ENCODE measurements at places on chromosomes 2 and 18.

- DNase-seq: no peak
Observed at GRCh38 chr2:196415384-196415783, 224.1 kb upstream of the CCDC150 start.

DNA sequence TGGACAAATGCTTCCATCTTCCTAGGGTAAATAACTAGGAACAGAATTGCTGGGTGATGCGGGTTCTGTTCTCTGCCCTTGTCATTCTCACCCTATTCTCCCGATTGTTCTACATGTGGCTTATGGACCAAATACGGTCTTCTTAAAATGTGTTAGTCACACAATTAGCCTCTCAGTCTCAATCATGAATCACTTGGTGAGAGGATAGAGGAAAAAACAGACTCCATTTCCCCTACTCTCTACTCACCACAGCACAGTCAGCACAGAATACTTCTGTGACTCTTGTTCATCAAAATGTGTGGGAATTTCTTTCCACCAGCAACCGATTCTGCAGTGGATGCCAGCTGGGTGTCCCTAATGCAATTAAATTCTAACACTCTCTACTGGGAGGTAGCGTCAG, 125.2 kb downstream of the SH3BP4 start:
- DNase-seq: peak; percentile 59

DNA sequence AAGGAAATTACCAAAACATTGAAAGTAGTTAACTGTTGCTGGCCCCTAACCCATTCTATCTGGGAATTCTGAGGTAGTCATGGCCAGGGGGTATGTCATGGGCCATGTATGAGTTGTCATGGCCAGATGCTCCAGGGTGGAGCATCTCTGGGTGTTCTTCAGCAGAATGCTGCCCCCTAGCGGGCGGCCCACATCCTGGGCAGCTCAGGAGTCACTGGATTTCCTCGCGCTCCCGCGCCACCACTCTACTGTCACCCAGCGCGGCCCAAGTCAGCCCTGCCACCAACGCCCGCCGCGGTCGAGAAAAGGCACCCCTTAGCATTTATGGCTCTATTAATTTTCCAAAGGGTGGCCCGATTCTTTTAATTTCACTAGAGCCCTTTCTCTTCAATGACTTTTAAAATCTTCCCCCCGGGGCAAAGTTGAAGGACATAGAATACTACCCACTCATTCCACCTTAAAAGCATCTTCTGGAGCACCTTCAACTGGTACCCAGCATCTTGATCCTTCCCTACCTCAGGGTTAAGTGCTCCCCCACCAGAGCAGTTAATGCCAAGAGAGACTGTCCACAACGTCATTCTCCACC, 41.6 kb downstream of the PKDCC start:
- peak; percentile 58 for DNase-seq

DNA sequence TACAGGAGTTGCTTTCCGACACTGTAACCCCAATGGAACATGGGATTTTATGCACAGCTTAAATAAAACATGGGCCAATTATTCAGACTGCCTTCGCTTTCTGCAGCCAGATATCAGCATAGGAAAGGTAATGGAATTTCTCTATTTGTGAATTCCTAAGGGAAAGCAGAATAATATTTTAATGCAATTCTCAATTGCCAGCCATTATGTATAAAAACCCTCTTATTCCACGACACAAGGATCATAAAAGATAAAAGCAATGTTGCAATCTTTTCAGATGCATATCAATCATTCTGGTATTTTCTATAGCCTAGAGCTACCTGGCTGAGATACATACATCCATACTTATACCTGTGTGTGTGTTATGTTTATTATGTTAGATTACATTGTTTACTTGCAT, 31.2 kb downstream of the PTH2R start:
- DNase-seq: no peak

DNA sequence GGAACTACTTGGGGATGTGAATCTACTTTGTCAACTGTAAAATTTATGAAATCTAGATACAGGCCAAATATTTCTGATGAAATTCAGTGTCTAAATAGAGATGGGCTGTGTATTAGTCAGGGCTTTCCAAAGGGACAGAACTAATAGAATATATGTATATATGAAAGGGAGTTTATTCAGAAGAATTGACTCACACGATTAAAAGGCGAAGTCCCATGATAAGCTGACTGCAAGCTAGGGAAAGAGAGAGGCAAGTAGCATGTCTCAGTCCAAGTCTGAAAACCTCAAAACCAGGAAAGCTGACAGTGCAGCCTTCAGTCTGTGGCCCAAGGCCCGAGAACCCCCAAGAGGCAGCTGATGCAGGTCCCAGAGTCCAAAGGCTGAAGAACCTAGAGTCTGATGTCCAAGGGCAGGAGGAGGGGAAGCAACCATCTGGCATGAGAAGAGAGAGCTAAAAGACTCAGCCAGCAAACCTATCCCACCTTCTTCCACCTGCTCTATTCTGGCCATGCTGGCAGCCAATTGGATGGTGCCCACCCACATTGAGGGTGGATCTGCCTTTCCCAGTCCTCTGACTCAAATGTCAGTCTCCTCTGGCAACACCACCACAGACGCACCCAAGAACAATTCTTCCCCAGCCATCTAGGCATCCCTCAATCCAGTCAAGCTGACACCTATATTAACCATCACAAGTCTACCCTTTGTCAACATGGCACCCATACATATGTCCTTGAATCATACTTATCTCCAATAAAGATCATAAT, 29.3 kb upstream of the MEX3C start:
- DNase-seq: no peak

DNA sequence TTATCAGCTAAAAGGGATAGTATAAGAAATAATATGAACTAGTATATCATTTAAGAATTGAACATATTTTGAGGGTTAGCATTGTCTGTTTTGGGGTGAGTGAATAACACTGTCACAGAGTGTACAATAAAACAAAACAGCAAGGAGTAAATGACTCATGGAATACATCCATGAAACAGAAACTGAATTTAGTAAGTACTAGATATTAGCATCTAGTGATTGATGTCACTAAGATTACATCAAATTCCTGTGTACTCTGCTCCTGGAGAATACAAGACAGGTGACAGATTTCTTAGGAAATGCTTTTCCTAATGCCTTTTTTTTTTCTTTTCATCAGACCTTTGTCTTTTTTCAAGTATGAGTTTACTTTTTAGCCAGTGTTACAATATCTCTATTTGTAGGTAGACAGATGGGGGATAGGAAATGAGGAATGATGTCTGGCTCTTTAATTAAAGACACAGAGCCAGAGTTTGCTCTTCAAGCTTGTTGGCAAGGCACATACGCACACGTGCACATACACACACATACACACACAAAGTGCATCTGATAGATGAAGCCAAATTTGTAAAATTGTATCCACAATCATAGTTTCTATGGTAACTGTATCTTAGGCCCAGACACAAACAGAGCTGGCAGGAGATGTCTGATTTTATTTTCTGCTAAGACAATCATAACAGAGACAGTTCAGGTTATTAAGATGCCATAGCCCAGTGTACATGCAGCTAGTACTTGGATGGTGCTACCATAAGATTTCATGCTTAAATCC, 138.2 kb upstream of the NRP2 start:
- peak; percentile 13 for DNase-seq

- DNase-seq: no peak
Observed at GRCh38 chr18:44682871-44683221, 2.2 kb downstream of the SETBP1 start.

DNA sequence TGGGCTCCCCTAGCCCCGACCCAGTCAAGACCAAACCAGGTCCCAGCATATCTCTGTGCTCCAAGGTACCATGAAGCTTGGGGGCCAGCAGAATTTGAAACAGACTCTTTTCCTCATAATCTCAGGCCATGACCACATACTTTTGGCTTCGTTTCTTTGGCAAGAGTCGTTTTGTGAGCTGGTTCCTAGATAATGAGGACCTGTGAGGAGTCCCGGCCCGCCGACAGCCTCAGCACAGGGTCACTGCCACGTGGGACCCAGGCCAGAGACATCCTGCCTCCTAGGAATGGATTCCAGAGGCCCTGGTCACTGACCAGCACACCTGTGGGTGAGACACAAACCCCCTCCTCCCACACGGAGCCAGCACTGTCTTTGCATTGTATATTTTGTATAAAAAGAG, 73.5 kb downstream of the VAPA start:
- DNase-seq: no peak

DNA sequence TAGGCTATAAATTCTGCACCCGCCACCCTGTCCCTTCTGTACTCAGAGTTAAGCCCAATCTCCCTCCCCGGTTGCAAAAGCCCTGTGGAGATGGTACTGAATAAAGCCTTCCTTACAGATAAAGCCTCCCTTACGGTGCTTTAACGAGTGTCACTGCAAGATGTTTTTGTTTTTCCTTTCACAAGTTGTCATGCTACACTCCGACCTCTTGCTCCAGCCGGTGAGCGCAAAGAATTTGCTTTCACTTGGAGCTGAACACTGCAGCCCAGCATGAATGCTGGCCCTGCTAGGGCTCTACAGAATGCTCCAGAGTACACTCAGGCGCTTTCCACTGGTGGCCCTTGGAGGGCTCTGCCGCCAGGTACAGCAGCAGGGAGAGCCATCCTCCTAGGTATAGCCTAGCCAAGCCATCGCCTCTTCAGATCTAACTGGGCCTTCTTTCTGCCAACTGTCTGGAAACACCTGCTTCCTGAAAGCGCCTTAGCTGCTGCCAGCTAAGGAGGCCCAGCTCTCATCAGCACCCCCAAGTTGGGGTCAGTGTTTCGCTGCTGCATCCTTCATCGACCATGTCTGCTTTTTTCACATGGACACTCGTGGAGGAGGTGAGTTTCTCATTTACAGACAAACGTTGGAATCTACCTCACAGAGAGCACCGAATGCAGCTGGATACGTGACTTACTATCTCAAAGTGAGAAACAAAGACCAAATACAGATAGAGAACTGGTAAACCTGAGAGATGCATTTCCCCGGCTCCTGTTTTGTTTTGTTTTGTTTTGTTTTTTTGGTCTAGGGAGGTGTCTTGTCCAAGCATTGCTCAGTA, 13.4 kb upstream of the CREG2 start:
- DNase-seq: peak; percentile 3

GRCh38 chr2:190635781-190636180, 13.1 kb upstream of the NAB1 start:
- DNase-seq: no peak

DNA sequence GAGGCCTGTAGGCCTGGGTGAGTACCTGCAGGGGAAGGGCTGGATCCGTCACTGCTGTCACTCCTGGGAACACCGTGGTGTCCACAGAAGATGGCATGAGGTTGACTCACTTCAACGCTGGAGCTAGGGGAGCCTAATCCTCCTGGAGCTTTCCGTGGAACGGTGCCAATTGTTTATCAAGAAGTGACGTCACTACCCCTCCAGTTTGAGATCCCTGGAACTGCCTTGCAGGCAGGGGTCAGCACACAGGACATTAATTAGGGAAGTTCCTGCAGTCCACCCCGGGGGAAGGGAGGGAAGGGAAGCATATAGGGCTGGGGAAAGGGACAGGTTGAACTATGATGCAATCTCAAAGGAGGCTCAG, 408.6 kb downstream of the GALR1 start:
- no peak for DNase-seq

DNA sequence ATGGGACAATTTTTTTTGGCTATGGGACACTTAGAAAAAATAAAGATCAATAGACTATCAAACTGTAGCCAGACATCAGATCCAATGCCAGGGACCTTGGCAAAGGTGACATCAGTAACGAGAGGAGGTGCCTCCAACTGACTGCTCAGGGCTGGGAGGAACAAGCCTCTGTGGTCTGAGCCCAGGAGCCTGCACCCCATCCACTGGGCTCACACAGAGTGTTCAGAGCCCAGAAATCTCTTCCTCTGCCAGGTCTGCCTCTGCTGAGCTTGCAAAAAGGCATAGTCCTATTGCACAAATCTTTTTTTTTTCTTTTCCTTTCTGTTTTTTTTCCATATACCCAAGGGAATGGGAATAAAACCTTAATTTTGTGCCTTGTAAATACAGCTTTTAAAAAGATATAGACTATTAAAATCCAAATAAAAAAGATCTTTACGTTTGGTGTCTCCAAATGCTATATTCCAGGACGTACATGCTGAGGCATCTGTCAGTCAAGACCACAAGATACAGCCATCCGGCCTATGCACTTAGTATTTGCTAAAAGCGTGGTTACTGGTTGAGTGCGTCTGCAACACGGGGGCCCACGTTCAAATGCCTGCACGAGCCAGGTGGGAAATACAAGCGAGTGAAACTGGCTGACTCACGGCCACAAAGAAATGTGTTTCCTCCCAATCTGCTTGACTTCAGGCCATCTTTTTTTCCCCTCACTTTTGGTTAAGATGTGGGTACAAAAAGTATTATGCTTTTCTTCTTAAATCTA, 7.8 kb upstream of the ARHGAP25 start:
- DNase-seq: no peak

GRCh38 chr2:17059458-17059857, 393.8 kb upstream of the CYRIA start:
- DNase-seq: no peak

GRCh38 chr18:22284581-22285360, 115.4 kb downstream of the GATA6 start:
- no peak for DNase-seq

- DNase-seq: peak; percentile 36
Observed at GRCh38 chr2:207692206-207693065, 19.0 kb upstream of the CCNYL1 start.

DNA sequence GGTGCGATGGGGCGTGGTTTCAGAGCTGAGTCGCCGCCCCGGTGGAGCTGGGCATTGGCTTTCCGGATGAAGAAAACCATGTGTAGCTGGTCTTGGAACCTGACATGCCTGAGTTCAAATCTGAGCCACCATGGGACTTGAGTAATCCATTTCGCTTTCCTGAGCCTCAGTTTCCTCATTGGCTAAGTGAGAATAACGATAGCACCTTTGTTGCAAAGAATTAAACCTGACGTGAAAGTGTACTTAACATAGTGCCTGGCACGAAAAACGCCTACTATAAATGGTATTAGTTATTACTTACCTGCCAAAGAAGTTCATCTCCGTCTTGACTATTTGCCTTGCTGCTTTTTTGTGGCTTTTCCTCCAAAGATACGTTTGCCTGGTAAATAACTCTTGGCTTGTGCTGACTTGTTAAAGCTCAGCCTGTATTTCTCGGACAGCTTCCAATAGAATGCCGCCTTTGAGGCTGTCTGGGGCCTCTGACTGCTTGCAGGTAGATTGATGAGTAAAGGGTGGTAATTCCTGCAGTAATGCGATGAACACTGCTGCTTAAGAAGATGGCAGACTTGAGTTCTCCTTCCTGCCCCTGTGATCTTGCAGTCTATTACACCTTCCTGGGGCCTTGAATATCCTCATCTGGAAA, 1.3 kb downstream of the CDCA7 start:
- DNase-seq: no peak

GRCh38 chr2:101410114-101410513, 22.8 kb upstream of the CREG2 start:
- no peak for DNase-seq

DNA sequence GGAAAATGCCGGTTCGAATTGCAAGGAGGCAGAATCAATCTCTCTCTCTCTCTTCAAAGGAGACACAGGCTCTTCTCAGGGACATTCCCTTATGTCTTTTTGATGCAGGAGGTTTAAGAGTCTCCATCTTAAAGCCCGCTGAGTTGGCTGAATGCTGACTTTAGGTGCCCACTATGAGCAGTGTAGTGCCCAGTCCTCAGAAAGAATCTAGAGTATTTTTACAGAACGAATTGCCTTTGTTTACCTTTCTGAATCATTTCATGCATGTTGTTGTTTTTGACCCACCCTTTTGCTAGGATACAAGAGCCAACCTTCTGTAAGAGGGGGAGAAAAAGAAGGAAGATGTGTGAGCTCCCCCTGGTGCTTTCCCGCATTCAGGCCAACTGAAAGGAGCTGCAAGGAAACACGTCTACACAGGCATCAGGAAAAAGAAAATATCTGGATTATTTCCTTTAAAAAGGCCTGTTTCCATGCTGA, 193.5 kb upstream of the TCF4 start:
- peak; percentile 79 for DNase-seq

All from EH (cell line).